ENCODE measurements at places on chromosomes 11 and 22. TPM values are rescaled to one million over a fixed set of nuclear protein-coding genes. Genes with fewer than 3 reads are reported as not detected.
A peak's percentile ranks its signal among the peaks of the same experiment; 100 is the strongest.

Gene TRIM64
- total RNA-seq: not detected

Gene KDM2A
- total RNA-seq: 77.4 TPM

Gene MYOD1
- not detected for total RNA-seq

Gene MYRF
- 0.68 TPM for total RNA-seq

Gene TTC9C
- total RNA-seq: 33.4 TPM

Gene IGF2
- 0.08 TPM for total RNA-seq

Gene FAM180B
- not detected for total RNA-seq

Gene PRR33
- total RNA-seq: 0.31 TPM

Gene LRRC32
- 12.1 TPM for total RNA-seq

DNA sequence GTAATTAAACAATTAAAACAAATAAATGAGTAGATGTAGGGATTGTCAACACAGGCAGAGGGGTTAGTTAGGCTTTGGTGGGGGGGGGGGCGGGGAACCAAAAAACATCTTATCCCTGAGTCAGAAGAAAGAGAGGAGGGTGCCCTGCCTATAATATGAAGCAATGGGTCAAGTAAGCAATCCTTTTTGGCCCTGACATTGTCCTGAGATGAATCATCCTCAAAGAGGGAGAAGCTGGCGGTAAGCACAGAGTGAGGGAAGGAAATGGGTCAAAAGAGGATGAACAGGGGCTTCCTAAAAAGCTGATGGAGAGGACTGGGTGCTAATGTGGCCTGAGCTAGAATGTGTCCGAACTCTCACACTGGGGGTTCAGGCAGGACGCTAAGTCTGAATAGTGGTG is 4.7 kb downstream of the OLFML1 start:
- no peaks in the 10 kb centered on the region for H3K27me3 ChIP-seq
- no peak overlapping the region for H3K4me3 ChIP-seq
- no peaks in the 10 kb centered on the region for H3K36me3 ChIP-seq
- no peak overlapping the region for H3K27ac ChIP-seq

DNA sequence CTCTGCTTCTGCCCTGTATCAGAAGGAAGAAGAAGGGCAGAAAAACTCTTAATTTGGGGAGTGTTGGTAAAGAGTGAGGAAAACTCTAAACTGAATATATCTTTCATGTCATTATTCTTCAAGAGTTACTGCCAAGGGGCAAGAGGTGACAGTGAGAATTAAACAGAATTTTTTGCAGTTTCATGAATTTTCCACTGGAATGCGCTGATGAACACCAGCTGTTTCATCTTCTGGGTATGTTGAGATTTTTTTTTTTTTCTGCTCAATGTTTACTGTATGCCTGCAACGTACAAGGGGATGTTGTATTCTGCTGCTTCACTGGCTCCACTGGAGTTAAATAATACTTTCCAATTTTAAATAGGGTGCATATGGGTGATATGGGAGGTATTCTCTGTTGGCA is 117.8 kb downstream of the FAM76B start:
- H3K36me3 ChIP-seq: peaks cover 9% of the 10 kb centered on the region
- peaks cover 25% of the 10 kb centered on the region for H3K4me1 ChIP-seq
- no peak overlapping the region for H3K27ac ChIP-seq
- no peaks in the 10 kb centered on the region for H3K27me3 ChIP-seq

GRCh38 chr11:32172848-32173834 is 82.3 kb downstream of the RCN1 start:
- peaks cover 12% of the 10 kb centered on the region for H3K4me1 ChIP-seq
- H3K27ac ChIP-seq: no peak overlapping the region
- peaks cover 3% of the 10 kb centered on the region for H3K27me3 ChIP-seq
- no peak overlapping the region for H3K4me3 ChIP-seq

GRCh38 chr11:35949242-35949641 is 5.4 kb downstream of the LDLRAD3 start:
- no peak overlapping the region for H3K4me3 ChIP-seq
- no peaks in the 10 kb centered on the region for H3K36me3 ChIP-seq
- H3K27ac ChIP-seq: no peak overlapping the region
- H3K27me3 ChIP-seq: peaks cover 35% of the 10 kb centered on the region

GRCh38 chr11:79896258-79896657 is 455.4 kb upstream of the TENM4 start:
- H3K4me1 ChIP-seq: no peaks in the 10 kb centered on the region
- no peaks in the 10 kb centered on the region for H3K36me3 ChIP-seq

DNA sequence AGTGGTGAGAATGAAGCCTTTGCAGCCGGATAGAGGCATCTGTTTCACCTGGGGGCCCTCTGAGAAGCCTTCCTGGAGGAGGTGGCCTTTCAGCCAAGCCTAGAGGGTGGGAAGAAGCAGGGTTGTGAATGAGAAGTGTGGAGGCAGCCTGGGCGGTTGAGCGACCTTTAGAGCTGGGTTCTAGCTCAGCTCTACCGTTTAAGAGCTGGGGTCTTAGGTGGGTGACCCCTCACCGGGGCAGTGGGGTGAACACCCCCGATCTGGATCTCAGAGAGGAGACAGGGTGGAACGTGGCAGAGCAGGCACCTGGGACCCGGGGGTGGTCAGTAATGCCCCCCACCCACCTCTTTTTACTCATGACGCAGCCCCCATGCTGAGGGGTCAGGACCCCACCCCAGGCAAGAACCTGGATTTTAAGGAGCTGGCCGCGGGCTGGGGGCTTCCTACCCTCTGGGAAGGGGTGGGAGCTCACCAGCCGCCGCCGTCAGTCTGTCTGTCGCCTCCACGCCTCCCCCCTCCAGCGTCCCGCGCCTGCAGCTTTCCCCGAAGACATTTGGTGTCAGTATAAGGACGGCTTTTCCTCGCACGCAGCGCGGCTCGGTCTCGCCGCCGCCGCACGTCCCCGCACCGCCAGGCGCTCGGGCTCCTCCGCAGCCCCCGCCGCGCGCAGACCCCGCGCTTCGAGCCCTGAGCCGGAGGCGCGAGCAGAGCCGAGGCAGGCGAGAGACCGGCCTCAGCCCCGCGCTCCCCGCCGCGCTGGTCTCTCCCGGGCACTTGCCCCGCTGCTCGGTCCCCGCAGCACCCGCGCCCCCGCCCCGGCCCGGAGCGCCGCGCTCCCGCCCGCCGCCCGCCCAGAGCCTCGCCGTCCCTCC is 13.3 kb upstream of the CACNA1I start:
- no peaks in the 10 kb centered on the region for H3K4me1 ChIP-seq
- no peak overlapping the region for H3K4me3 ChIP-seq
- no peak overlapping the region for H3K27ac ChIP-seq
- no peaks in the 10 kb centered on the region for H3K36me3 ChIP-seq
- peaks cover 43% of the 10 kb centered on the region for H3K27me3 ChIP-seq

DNA sequence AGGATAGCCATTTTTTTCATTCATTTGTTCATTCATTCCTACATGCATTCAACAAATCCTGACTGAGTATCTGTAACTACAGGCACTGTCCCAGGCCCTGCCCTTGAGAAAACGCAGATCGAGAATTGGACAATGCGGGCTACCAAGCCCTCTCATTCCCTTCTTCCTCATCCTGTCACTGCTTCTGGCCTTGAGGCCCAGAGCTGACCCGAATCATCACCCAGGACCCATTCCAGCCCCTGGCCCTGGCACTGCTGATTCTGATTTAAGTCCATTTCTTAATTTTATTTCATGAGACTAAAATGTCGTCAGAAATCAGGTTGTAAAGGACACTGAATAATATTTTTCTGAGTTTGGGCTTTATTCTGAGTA is 24.3 kb downstream of the COMMD9 start:
- H3K4me3 ChIP-seq: no peak overlapping the region
- H3K4me1 ChIP-seq: no peaks in the 10 kb centered on the region
- no peak for DNase-seq
- H3K27ac ChIP-seq: no peak overlapping the region
- peaks cover 5% of the 10 kb centered on the region for H3K27me3 ChIP-seq

DNA sequence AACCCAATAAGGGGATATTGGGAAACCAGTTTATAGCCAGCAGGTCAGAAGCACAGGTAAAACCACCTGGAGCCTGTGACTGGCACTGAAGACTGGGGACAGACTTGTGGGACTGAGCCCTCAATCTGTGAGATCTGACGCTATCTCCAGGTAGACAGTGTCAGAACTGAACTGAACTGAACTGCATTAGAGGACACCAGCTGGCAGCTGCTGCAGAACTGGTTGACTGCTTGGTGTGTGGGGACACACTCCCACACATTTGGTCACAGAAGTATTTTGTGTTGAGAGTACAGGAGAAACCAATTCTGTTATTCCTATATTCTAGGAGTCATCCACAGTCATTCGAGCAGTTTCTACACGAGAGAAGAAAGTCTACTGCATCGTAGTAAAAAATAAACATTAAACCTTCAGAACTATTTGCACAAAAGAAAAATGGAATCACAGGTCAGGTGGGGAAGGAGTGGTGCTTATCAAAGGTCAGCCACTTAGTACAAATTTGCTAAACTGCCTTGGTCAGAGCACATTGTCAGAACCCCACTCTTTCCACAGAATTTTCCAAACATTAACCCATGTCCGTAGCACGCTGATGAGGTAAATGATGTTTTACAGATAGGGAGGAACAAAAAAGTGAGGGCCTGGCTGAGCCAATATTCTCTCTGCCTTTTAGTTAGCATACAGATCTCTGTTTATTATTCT is 77.2 kb downstream of the SIK3 start:
- no peaks in the 10 kb centered on the region for H3K27me3 ChIP-seq
- peaks cover 6% of the 10 kb centered on the region for H3K36me3 ChIP-seq
- no peak for DNase-seq
- H3K4me1 ChIP-seq: peaks cover 67% of the 10 kb centered on the region

GRCh38 chr11:29507376-29507775 is 509.5 kb downstream of the KCNA4 start:
- no peaks in the 10 kb centered on the region for H3K4me1 ChIP-seq
- no peaks in the 10 kb centered on the region for H3K27me3 ChIP-seq
- H3K4me3 ChIP-seq: no peak overlapping the region

- no peak overlapping the region for H3K4me3 ChIP-seq
- H3K4me1 ChIP-seq: no peaks in the 10 kb centered on the region
- H3K36me3 ChIP-seq: no peaks in the 10 kb centered on the region
- H3K27me3 ChIP-seq: no peaks in the 10 kb centered on the region
Observed at GRCh38 chr11:92750794-92751193, 218.7 kb upstream of the MTNR1B start.

DNA sequence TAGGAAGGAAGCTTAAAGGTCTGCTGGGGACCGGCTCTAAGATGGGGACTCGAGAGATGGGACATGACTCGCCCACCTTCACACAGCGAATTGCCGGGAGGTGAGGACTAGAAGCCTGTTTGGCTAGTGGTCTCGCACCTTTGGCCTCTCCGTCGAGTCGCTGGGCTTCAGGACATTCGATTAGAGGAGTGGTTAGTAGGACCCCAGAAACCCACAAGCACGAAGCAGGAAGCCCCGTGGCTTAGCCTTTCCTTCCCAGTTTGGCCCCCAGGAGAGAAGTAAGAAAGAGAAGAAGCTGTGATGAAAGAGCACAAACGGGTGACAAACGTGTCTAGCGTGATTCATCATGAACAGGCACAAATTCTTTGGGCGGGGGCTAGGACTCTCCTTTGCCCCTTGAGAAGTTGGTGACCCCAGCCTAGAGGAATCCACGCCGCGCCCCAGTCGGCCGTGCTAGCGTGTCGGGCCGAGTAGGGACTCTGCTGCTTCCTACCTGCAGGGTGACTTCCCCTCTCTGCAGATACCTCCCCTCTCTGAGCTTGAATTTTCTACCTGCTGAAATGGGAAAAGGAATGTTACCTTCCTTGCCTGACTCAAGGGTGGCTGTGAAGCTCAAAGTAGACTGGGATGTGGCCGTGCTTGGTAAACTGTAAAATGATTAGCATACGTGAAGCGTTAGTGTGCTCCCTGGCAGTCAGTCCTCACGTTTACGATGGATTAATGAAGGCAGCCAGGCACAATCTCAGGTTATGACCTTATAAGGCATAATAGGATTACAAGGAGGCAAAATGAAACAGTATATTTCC is 1.1 kb upstream of the ADM start:
- H3K27ac ChIP-seq: peak overlapping the region; percentile 69
- DNase-seq: no peak
- H3K27me3 ChIP-seq: peaks cover 71% of the 10 kb centered on the region
- H3K36me3 ChIP-seq: peaks cover 16% of the 10 kb centered on the region
- H3K4me3 ChIP-seq: peak overlapping the region; percentile 96

DNA sequence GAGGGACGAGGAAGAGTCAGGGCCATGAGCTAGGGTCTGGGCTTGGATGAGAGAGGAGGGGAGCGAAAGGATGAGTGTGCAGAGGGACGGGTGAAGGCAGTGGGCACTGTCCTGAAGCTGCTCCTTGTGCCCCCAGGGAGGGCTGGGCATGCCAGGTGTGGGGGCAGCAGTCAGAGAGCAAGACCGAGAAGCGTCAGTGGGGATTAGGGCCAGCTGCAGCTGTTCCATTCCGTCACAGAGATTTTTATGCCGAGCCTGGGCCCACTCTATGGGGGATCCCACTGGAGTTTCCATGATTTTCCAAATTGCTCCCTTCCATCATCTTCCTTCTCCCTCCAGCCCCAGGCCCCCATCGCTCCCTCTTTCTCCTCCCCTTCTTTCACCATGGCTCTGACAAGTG is 93.2 kb downstream of the NECTIN1 start:
- DNase-seq: no peak
- no peak overlapping the region for H3K27ac ChIP-seq
- H3K4me1 ChIP-seq: no peaks in the 10 kb centered on the region

- H3K4me1 ChIP-seq: no peaks in the 10 kb centered on the region
- H3K27me3 ChIP-seq: no peaks in the 10 kb centered on the region
- no peak overlapping the region for H3K4me3 ChIP-seq
- no peak overlapping the region for H3K27ac ChIP-seq
- no peak for DNase-seq
Observed at GRCh38 chr11:106917973-106918372, 100.3 kb downstream of the GUCY1A2 start.

GRCh38 chr11:122645847-122646246 is 9.7 kb upstream of the UBASH3B start:
- no peaks in the 10 kb centered on the region for H3K36me3 ChIP-seq
- H3K4me1 ChIP-seq: peaks cover 4% of the 10 kb centered on the region
- no peak overlapping the region for H3K27ac ChIP-seq
- H3K4me3 ChIP-seq: no peak overlapping the region
- DNase-seq: no peak
- no peaks in the 10 kb centered on the region for H3K27me3 ChIP-seq

DNA sequence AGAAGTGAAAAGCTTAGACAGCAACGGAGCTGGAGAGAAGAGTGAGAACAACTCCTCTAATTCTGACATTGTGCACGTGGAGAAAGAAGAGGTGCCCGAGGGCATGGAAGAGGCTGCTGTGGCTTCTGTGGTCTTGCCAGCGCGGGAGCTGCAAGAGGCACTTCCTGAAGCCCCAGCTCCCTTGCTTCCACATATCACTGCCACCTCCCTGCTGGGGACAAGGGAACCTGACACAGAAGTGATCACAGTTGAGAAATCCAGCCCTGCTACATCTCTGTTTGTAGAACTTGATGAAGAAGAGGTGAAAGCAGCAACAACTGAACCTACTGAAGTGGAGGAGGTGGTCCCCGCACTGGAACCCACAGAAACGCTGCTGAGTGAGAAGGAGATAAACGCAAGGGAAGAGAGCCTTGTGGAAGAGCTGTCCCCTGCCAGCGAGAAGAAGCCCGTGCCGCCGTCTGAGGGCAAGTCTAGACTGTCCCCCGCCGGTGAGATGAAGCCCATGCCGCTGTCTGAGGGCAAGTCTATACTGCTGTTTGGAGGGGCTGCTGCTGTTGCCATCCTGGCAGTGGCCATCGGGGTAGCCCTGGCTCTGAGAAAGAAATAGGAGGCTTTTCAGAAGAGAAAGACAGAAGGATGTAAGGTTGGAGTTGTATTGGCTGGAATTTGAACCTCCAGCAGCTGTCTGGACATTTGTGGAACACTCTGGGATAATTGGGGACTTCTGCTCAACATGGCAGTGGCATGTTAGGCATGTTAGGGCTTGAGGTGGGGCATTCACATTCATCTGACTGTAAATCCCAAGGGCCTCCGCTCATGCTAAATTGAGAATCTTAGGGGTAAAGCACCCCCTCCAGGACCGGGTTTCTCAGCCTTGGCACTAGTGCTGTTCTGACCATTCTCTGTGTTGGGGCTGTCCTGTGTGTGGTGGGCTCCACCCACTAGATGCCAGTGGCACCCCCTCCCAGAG is 47.1 kb downstream of the BID start:
- H3K4me3 ChIP-seq: no peak overlapping the region
- no peaks in the 10 kb centered on the region for H3K27me3 ChIP-seq
- H3K27ac ChIP-seq: peak overlapping the region; percentile 43
- H3K36me3 ChIP-seq: peaks cover 5% of the 10 kb centered on the region
- peaks cover 15% of the 10 kb centered on the region for H3K4me1 ChIP-seq

Measured in activated naive CD8-positive, alpha-beta T cell treated with anti-CD3 and anti-CD28 coated beads for 36 hours (primary cell).